ENCODE measurements at places on chromosomes 1 and 21.

DNA sequence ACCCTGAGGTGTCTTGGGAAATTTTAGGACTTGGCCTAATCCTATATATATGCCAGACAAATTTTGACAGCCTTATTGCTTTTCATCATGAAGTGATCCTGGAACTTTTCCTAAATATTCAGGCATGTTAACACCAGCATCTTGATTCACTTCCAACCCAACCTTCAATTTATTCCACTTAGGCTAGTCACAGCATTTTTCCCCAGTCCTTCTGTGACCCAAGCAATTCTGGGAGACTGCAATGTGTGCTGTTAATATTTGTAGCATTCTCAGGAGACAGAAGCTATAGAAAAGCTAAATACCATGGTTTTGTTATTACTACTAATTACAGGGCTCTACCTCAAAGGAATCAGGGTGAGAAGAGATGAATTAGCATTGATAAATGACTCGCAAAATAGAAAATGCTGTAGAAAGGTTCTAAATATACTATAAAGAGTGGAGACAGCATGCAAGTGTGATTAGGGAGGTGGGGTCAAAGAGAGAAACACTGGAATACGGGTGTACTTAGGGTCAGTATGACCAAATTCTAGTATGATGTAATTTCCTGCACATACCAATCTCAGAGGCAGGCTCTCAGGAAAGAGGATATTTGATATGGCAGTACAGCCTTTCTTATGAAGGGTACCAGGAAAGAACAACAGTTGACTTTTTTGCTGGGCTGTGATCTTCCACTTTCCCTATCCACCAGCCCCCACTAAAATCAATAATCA, 29.1 kb downstream of the PRRX1 start:
- no peak for DNase-seq

DNA sequence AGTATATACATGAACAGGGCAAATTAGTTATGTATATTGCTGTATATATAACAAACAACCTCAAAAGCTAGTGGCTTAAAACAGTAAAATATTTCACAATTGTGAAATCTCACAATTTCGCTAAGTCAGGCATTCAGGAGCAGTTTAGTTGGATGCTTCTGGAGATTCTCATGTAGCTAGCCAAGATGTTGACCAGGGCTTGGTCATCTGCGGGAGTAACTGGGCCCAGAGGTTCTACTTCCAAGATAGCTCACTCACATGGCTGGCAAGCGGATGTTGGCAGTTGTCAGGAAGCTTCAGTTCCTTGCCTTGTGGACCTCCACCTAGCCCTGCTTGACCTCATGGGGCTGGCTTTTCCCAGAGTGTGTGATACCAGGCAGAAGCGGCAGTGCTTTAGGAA, 95.6 kb downstream of the TTC3 start:
- no peak for DNase-seq

DNA sequence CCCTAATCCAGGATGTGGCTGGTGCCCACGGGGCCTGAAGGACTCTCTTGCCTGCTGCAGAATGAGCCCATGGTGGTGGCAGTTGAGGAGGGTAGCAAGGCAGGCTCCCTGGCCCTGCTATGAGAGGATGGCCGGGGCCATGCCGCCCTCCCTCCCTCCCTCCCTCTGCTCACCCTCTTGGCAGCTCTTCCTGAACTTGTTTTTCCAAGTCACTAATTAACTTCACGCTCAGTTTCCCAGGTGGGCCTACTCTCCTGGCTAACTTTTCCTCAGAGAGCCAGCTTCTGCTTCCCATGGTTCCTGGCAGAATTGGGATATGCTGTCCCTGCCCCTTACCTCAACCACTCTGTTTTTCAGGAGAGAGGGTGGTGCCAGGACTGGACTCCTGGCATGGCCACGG, 10.2 kb downstream of the KCNC4 start:
- DNase-seq: no peak

DNA sequence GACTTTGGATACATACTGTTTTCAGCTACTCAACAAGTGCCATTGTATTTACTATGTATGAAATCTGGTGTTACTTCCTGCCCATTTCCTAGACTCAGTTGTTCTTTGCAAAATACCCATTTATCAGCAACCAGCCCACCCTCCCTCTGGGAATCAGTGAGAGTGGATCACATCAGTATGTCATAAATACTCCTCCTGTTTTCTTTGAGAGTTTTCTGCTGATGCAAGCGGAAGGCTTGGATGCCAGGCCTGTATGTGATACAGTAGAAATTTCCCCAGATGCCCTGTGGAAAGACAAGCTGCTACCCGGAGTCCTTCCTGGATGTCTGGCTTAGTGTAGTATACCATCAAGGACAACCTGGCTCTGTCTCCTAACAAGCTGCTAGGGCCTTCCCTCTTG, 2.4 kb upstream of the PTPRC start:
- no peak for DNase-seq
